Right renal cortex interstitium (tissue), 3 donors: ENCODE measurements at places on chromosomes 2 and 18.

GRCh38 chr2:46297546-46298271 lies 502 bp downstream of the EPAS1 start:
- DNase-seq: no peak

- DNase-seq: no peak
Observed at GRCh38 chr2:95276244-95276887, 2.1 kb downstream of the PROM2 start.

- DNase-seq: no peak
Observed at GRCh38 chr2:134778372-134778771, 59.6 kb upstream of the TMEM163 start.

DNA sequence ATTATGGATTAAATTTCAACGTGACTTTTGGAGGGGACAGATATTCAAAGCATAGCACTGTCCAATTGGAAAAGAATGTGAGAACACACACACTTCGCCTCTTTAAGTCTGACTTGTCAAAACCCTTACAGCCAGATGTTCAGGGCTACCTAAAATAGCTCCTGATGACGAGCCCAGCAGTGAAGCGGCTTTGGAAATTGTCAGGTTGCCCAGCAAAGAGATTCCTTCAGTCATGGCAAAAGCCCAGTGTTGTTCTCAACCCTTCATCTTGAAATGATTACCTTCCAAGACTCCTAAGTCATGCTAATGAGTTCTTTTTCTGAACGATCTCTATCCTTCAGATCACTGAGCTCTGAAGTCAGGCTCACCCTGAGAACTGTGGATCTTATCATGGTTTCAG lies 436.6 kb downstream of the LRATD1 start:
- no peak for DNase-seq

DNA sequence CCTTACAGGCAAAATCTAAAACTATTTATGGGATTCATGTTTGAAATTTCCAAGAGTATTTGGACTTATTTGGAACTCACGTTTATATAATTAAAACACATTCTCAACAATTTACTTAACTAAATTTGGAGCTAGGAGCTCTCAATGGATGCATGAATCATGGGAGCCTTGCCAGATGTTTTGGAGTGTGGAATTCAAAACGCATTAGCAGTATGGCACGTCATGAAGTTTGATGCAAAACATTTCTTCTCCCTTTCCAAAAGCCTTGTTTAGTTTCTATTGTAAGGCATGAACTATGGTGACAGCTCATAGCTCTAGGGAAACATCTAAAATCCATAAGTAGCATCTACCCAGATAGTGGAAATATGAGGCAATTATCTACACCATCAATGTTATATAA lies 701.6 kb downstream of the SATB2 start:
- no peak for DNase-seq

DNA sequence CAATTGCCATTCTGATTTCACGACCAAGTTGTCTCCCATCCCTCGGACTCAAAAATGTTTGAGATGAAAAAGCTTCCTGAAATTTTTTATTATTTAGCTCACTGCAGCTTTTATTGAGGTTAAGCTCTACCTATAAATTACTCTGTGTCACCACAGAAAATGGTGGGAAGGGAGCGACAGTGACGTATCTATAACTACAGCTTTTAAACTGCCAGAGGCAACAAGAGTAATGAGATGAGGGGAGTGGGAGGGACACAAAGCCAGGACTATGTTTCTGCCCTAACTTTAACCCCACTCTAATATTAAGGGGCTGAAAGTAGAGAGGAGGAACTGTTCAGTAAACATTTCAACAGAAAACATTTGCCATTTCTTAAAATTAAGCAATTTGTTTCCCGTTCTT lies 37.4 kb downstream of the SMAD2 start:
- peak; percentile 56 for DNase-seq

DNA sequence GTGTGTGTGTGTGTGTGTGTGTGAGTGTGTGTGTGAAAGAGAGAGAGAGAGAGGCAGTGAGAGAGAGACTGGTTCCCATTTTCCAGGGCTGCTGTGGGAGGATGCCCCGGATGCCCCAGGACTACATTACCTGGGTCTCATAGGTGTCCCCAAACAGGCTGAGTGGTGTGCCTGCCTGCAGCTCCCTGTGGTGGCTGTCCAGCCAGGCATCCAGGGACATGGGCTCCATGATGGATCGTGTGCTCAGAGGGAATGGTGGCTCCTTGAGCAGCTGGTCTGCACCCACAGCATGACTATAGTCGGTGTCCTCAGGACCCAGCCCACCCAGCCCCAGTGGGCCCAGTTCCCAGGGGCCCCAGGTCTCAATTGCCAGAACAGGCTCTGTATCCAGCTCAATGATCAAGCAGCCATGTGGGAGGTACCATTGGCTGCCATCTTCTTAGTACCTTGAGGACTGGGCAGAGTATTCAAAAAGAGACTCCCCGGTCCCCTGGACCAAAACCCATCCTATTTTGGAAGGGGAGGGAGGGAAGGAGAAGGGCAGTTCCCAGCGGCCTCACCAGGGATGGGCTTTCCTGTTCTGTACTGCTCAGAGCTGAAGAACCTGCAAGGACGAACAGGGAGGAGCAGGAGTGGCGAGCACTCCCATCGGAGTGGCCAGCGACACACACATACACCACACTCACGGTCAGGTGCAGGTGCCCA lies 5.8 kb upstream of the OXER1 start:
- no peak for DNase-seq

GRCh38 chr2:177313162-177313781 lies 48.7 kb upstream of the NFE2L2 start:
- DNase-seq: no peak

DNA sequence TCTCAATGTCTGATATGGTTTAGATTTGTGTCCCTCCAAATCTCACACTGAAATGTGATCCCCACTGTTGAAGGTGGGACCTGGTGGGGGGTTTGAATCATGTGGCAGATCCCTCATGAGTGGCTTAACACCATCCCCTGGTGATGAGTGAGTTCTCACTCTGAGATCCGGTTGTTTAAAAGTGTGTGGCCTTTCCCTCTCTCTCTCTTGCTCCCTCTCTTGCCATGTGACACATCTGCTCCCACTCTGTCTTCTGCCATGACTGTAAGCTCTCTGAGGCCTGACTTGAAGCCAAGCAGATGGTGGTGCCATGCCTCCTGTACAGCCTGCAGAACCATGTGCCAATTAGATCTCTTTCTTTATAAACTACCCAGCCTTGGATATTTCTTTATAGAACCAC lies 108.8 kb downstream of the RBMS1 start:
- no peak for DNase-seq

- no peak for DNase-seq
Observed at GRCh38 chr2:167689444-167689843, 558.0 kb downstream of the STK39 start.

DNA sequence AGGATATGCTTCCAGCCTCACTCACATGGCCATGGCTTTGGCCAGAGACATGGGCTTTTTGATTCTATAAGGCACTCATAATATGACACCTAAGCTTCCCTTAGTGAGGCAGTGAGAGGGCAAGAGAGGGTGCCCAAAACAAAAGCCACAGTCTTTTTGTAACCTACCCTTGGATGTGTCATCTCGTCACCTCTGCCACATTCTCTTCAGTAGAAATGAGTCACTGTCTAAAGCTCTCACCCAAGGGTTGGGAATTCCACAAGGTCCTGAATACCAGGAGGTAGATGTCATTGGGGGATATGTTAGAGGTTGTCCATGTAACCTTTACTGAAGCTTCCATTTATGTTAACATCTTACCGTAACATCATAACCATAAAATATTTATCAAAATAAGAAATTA lies 108.4 kb downstream of the ALMS1 start:
- DNase-seq: no peak

DNA sequence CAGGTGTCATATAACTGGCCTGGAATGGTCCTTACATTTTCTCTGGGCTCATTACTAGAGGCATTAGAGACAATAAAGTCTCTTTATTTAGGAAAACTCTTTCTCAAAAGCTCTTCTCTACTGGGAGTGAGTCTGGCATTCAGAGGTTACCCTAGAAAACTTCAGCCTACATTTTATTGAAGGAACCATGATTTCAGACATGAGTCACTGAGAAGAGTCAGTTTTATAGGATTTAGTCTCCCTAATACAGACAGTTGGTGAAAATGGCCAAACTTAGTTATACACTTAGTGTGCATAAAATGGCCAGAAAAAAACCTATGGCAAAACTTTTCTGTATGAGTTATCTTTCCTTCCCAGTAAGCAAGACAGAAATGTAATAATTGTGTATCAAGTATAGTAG lies 689.4 kb downstream of the ZEB2 start:
- no peak for DNase-seq

- DNase-seq: peak; percentile 2
Observed at GRCh38 chr2:80459028-80459427, 154.5 kb upstream of the LRRTM1 start.

DNA sequence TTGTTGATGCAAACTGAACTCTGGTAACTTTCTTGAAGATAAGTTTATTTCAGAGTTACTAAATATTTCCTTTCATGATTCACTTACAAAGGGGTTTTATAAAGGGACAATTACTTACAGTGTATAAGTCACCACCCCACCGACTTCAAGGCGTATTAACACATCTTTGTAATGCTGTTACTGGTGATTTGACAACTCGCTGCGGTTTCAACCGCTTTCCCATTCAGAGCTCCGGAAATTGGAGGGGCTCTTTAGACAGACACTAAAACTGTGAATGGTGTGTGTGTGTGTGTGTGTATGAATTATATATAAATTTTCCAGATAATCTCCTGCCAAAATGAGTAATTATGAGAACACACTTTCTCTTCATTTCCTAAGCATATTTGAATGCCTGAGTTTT lies 4.9 kb downstream of the TM4SF20 start:
- no peak for DNase-seq

GRCh38 chr18:11883153-11883552 lies 25.0 kb downstream of the MPPE1 start:
- no peak for DNase-seq
